Stimulated activated CD8-positive, alpha-beta memory T cell treated with anti-CD3 and anti-CD28 coated beads, Interleukin-15, amount 100 ng/mL, for 1 hour (primary cell): ENCODE measurements at places on chromosomes 16 and 17.

GRCh38 chr17:40122999-40123810 lies 1.4 kb downstream of the MSL1 start:
- no peak for DNase-seq

- no peak for DNase-seq
Measured at GRCh38 chr16:543301-544164, 16.0 kb downstream of the CAPN15 start.

DNA sequence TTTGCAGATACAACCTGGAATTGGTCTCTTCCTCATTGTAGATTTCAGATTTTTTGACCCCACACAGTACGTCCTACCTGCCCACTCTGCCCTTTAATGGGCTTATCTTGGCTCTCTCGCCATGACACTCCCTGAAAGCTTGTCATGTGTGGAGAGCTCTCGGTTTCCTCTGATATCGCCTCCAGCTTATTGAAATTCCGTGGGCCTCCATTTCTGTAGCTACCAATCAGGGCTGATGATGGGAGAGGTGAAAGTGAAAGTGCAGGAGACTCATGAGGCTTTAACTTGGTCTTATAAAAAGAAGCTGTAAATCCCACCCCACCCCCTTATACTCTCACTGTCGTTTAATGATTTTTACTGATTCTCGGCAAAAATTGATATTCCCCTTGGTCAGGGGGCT lies 17.7 kb downstream of the HOXB1 start:
- no peak for DNase-seq

DNA sequence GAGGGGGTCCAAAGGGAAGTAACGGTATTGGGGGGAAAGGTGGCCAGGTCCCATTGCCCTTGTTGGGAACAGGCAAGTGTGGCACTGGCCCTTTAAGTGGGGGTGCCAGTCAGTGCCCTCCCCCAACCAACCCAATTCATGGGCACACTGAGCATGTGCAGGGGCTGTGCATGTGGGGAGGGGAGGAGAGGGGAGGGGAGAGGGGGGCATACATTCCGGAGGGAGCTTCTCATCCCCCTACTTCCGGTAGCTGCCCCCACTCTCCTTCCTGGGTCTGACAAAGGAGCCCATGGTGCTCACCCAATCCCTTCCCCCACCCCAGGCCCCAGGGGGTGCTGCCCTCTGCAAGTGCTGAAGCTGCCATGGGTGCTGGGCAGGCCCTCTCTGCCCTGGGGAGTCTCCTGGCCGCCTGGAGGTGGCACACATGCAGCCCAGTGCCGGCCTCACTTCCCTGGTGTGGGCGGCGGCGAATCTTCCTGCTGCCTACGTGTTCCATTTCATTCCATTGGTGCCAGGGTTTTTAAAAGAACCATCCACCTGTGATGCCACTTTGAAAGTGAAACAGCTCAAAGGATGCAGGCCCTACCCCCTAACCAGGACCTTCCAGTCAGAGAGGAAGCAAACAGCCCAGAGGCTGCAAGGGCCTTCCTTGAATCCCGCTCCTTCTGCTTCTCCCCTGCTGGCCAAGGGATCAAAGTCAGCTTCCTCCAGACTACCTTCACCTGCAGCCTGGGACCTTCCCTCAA lies 11.0 kb downstream of the HEXIM2 start:
- DNase-seq = peak; percentile 20

- no peak for DNase-seq
Measured at GRCh38 chr16:53061701-53062159, 6.9 kb downstream of the CHD9 start.

DNA sequence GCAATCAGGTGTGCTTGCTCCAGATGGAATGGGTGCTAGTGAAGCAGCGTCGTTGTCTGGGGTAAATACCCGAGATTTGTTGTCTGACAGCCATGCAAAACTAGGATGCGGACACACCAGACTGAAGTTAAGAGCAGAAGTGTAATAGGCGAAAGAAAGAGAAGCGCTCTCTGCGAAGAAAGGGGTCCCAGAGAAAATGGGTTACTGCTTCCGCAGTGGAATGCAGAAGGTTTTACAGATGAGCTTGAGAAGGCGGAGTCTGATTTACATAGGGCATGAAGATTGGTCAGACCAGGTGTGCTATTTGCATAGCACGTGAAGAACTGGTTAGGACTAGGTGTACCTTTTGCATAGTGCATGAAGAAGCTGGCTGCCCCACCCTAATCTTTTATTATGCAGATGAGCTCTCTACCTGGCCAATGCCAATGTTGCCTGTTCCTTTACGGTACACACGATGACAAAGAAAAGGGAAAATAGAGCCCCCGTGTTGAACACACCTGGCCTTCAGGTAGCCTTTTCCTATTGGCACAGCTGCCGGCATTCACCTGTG lies 32.0 kb upstream of the SNN start:
- DNase-seq = no peak

DNA sequence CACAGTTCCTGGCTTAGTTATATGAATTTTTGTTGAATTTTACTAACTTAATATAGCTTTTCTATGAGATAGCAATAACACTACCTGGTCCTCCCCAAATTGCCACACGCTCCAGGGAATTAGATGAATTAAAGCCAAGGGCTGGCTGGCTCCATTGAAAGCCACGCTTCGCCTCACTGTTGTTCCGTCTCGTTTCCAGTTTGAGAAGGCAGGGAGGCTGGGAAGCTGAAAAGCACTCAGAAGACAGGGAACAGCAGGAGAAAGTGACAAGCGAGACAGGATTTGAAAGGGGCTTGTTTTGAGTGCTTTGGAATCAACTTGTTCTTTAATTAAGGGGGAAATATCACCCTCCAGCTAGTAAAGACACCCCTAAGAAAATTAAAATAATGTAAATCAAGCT lies 425.3 kb downstream of the CA10 start:
- no peak for DNase-seq

GRCh38 chr16:2289282-2289681 lies 21.4 kb upstream of the RNPS1 start:
- DNase-seq = no peak

DNA sequence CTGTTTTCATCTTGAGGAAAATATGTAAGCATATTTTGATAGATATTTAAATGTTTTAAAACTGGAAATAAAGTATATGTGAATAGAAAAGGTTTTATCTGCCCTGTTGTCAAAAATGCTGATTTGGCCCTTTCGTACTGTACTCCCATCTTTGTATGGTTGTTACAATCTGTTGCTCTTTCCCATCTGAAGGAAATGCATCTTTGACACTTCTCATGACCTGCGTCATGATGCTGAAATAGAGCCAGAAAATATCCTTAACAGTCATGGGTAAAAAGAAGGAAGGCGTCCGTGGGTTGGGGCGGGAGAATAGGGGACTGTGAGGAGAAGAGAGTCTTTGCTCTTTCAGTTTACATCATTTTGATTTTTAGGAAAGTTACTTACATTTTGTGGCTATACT lies 327.7 kb downstream of the BCAS3 start:
- no peak for DNase-seq

- DNase-seq = no peak
Measured at GRCh38 chr17:58326609-58327362, 1.8 kb downstream of the TSPOAP1 start.

DNA sequence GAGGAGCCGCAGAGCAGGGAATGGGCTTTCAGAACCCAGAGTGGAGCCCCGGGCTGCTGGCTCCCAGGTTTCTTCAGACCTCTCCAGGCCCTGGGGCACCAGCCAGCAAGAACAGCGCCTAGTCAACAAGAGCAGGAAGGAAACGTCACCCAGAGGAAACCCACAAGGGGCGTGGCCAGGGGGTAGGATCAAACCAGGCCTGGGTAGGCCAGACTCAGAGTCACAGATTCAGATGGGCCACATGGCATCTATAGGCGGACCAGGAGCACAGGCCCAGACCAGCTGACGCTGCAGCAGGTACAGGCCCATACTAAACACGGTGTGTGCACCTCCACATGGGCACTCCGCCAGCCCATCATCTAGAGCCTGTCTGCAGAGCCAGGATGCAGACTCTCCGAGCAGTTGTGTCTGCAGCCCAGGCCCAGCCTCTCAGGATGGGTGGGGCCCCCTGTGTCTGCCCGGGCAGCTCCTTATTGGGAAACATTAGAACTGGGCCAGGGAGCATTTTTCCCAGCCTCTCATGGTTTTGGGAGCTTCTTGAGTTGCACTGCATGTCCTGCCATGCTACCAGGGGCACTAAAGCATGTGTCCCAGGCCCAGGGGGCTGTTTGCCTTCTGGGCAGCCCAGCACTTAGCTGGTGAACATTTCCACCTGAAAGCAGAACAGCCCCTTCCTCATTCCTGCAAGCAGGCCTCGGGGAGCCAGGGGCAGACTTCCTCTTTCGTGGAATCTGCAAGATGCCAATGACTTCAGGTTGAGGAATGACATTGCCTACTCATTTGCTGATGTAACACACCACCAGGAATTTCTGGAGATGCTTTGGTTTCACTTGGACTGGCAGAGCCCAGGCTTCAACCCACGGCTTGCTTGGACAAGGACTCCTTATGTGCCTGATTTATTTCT lies at the start of gene NLRP1:
TSS of gene NLRP1 (minus strand) at position 127 of the 904 bp plus-strand sequence. CDS start 552 bp downstream, outside the sequence.
- DNase-seq = peak; percentile 89

- no peak for DNase-seq
Measured at GRCh38 chr17:6567528-6568183, 11.3 kb upstream of the PITPNM3 start.

DNA sequence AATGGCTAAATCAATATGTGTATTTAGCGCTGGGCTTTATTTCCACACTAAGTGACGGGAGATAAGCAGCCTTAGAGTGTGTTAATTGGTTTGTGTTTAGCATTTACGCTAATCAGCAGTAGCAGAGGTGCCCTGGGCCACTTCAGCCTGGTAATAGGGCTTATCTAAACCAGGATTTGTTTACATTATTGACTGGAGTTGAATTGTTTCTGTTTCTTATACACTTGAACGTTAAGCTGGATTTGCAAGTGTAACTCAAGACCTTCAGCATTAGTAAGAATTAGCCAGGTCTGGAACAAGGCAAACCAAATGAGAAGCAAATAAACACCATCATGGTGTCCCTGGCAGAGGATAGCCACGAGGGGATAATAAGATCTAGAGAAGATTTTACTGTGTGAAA lies 313.6 kb downstream of the HS3ST4 start:
- DNase-seq = no peak

DNA sequence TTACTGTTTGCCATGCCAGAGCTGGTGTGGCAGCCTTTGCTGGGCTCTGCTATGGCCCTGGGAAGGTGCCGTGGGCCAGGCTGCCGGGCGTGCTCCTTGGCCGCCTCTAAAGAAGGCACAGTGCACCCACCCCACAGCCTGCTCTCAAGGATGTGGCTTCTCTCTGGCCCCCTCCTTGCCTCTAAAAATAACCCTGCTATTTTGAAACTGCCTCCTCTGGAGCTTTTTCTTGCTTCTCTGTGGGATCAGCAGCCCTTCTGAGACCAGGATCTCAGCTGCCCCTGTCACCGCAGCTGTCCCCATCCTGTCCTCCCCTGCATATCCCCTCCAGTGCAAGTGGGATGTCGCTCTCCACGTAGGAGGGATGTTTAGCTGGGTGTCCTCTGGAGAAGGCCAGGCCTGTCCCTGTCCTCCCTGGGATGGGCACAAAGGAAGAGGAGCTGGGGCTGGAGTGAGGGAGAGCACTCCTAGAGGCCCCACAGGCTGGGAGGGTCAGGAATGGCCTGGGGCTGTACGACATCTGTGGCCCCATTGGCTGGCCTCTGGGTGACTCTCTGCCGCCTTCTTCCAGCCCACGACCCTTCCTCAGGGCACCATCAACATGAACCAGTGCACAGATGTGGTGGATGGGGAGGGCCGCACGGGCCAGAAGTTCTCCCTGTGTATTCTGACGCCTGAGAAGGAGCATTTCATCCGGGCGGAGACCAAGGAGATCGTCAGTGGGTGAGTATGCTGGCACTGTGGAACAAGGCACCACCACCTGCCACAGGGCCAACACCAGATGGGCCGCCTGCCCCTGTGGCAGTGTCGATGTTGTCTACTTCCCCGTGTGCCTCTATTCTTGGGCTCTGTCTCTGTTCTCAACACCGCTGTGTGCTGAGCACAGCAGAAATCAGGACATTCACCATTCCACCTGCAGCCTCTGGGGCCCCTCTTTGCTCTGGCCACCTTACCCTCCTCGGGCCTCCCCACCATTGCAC lies 79.7 kb downstream of the PLD6 start:
- DNase-seq = no peak

DNA sequence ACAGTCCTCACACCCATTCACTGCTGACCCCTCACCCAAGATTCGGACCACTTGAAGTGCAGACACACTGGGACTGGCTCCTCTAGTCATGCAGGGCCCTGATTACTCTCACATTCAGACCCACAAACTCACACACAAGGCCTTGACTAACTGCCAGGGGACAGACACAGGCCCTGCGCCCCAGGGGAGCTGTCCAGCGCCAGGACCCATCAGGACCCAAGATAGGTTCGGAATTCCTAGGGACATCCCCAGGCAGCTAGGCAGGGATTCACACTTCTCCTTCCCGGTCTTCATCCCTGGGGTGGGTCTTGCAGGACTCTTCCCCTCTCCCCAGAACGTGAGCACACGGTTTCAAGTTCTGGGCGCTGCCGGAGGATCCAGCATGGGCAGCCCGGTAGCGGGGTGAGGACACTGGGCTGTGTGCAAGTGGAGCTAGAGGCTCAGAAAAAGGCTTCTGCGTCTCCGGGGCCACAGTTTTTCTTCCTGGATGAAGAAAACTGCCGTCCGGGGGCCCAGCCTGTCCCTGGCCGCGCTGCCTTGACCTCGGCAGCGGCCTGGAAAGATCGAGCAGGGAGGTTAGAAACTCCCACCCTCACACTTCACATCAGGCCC lies 1.6 kb downstream of the SEZ6 start:
- no peak for DNase-seq

DNA sequence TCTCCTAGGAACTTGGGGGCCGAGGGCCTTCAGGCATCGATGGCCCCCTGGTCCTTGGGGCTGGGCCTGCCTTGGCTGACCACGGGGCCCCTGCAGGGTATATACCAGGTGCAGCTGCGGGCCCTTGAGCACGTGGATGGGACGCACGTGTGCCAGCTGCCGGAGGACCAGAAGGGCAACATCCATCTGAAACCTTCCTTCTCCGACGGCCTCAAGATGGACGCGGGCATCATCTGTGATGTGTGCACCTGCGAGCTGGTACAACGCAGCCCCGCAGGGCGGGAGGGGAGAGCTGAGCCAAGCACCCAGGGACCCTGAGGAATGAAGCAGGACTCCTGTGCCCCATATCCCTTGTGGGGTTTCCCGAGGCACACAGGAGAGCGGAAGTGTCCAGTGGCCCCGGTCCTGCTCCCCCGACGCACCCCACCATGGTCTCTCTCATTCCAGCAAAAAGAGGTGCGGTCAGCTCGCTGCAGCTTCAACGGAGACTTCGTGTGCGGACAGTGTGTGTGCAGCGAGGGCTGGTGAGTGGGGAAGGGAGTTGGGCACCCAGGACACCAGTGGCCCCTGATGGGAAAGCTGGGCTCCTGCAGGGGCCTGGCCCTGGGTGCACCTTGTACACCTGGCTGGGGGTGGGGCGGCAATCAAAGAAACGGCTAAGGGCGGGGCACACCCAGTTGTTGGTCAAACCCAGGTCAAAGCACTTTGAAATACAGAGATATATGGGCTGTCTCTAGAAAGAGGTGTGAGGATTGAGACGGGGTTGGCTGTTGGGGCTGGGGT lies 10.6 kb downstream of the ITGB4 start:
- no peak for DNase-seq

DNA sequence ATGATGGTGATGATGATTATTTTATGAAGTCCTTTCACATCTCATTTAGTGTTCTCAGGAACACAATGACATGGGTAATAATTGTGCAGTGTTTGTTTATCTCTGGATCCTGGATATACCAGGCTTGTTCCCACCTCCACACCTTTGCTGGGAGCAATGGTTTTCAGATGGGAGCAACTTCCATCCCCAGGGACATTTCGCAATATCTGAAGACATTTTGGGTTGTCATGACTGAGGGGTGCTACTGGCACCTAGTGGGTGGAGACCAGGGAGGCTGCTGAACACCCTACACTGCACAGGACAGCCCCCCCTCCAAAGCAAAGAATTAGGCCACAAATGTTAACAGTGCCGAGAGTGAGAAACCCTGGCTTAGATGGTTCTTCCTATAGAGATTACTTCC lies 13.5 kb upstream of the SALL1 start:
- no peak for DNase-seq
